ENCODE measurements at places on chromosomes 3 and 15.

GRCh38 chr15:68897016-68897415 is 33.3 kb upstream of the SPESP1 start:
- DNase-seq = no peak

DNA sequence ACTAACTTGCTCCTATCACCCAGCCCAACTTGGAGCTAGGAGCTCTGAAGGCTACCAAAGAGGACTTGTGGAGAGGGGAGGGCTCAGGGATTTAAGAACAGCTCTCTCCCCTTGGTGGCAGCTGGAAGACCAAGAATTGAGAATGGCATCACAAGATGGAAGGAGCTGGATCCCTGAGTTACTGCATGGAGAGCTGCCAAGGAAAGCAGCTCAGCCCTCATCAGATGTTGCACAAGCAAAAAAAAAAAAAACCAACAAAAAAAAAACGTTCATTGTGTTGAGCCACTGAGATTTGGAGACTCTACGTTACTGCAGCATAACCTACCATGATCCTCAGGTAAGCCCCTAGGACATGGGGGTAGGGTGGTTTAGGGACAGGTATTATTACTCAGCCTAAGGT is 41.0 kb downstream of the ITGB5 start:
- DNase-seq = peak; percentile 51

DNA sequence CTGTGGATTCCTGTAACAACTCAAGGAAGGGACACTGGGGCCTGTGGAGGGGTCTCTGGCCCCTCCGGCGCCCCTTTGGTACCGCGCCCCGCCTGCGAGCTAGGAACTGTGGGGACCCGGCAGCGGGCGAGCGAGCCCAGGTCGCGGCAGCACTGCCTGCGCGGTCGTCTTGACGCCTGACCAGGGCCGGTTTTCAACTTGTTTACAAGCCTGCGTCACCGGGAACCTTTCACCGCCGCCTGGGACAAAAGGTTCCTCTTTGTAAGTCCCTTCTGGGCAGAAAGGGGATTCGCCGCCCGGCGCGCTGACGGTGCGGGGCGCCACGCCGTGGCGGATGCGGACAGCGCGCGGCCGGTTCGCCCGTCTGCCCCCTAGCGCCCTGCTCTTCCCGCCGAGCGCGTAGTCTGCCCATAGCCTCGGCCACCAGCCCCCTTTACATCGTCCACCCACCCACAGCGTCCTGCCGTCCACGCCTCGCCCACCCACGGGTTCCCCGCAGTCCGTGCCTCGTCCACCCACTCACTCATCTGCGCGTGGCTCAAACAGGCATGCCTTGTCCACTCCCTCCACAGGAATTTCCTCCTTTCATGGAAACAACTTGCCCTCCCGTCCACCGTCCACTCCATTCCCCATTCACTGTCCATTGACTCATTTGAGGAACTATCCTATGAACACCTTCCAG is 5.5 kb upstream of the CFAP100 start:
- DNase-seq = no peak

DNA sequence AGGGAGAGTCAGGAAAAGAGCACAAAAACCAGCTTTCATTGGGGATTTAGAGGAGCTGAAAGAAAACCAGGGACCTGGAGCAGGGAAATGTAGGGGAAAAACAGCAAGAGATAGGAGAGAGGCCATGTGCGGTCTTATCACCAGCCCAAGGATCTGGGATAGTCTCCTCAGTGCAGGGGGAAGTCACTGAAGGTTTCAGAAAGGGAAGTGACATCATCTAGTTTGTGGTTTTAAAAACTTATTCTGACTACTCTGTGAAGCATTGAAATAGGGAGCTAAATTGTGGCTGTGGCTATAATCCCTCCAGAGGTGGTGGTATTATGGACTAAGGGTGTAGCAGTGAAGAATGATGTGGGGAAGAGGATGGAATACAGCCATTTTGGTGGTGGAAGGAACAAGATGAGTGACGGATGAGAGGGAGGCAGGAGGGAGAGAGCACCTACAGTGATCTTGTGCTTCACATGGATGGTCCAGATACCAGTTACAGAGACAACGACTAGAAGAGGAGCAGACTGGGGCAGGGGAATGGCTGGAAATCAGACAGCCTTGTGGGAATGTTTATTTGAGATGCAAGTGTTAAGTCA is 72.7 kb downstream of the HMG20A start:
- DNase-seq = peak; percentile 78

GRCh38 chr3:9158865-9159630 is 90.4 kb downstream of the SRGAP3 start:
- DNase-seq = no peak

DNA sequence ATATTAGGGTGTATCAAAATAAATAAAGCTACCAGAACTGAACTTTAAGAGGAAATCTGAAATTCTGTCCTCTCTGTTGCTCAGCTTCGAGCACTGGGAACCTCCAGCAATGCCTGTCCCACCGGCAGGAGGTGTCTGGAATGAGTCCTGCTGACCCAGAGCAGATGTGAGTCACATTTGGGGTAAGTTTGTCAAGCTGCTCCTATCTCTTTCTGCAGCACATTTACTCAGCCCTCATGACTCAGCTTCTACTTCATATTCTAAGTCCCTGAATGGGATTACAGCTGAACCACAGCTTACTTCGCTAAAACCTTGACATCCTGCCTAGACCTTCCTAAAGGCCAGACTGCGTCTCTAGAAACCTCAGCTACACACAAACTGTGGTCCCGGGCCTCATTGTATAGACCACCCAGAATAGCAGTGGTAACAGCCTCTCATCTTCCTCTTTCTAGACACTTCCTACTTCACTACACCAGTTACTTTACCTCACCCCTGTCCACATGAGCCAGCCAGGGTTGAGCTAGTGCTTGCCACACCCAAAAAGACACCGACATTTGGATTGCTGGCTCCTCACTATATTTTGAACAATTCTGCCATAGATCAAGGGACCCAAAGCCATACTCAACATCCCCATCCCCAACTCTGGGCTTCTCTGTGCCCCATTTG is 109.6 kb upstream of the TMCO5A start:
- DNase-seq = peak; percentile 98

DNA sequence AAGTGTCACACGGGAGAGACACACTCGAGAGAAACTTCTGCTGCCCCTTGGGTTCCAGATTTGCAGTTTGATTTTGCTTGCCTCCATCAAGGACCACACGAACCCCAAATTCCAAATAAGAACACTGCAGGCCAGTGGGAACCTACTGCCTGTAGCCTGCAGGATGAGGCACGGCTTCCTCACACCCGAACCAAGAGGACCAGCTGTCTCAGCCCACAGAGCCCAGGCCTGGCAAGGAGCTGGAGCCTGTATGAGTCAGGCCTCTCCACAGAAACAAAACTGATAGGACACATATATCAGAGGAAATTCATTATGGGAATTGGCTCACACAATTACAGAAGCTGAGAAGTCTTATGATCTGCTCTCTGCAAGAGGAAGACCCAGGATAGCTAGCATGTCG is 188.1 kb upstream of the NSMCE3 start:
- no peak for DNase-seq

- DNase-seq = no peak
Measured at GRCh38 chr3:195203606-195204005, 67.4 kb downstream of the XXYLT1 start.

All from HT1080 (cell line).